D721Med (cell line): ENCODE measurements at places on chromosomes 2 and 18.

- no peak for DNase-seq
Observed at GRCh38 chr18:39571511-39571910, 2005.9 kb upstream of the CELF4 start.

DNA sequence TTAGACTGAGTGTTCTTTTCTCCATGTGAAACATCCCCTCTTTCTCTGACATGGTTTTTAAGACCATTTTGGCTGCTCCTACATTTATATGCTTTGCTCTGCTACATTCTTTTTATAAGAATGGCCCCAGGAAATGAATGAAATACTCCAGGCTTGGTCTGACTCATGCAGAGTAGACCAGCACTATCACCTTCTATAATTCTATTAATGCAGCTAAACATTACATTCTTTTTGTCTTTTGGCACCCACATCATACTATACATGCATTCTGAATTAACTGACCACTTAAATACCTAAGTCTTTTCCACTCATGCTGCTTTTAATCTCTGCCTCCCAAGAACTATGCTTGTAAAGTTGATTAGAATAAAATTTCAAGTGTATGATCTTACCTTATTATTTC is 94.1 kb downstream of the AAK1 start:
- no peak for DNase-seq

- DNase-seq: no peak
Observed at GRCh38 chr2:85173909-85174308, 40.7 kb downstream of the TCF7L1 start.

GRCh38 chr2:12488352-12489318 is 228.1 kb upstream of the TRIB2 start:
- DNase-seq: no peak

- no peak for DNase-seq
Observed at GRCh38 chr2:58720033-58720769, 479.1 kb upstream of the FANCL start.

GRCh38 chr2:62972601-62973000 is 78.0 kb upstream of the OTX1 start:
- DNase-seq: no peak
